OCI-LY7 (cell line): ENCODE measurements at places on chromosomes 12 and 14.

DNA sequence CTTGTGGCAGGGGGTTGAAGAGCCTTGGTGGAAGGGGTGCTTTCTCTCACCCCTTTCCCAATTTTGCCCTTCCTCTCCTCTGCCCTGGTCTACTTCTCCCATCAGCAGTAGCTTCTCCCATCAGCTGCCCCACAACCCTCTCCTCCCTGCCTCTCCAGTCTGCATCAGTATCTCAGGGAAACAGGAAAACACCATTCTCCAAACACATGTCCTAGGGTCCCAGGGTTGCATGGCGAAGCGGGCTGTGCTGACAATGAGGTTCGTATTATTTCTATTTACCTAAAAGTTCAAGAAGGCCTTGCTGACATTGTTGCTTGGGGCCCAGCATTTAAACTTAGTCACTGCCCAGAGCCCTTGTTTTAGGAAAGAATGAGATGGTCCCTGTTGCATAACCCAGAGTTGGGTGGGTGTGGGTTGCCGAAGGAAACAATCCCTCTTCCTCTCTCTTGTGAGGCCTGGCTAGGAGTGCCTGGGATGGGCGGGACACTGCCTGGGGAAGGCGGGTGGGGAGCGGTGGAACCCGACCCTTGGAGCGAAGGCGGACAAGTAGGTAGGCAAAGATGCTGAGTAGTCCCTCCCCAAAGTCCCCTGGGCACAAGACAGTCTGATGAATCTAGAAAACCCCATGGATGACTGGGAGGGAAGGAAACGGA lies 1.3 kb upstream of the IGFBP6 start:
- no peak for DNase-seq

DNA sequence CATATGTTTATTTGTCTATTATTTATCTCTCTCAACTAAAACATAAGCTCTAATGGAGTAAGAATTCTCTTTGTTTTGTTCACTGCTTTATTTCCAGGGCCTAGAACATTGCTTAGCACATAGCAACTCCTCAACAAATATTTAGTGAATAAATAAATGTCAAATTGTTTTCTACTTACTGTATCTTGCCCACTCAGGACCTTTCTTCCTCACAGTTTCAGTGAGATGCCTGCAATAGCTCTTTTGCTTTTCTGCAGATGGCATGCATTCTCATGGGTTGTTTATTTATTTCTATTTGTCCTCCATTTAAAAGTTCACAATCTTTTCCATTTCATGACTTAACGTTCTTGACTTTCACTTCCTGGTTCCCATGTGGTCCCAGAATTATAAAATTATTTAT lies 94.9 kb upstream of the TTC7B start:
- DNase-seq: no peak

GRCh38 chr12:30701056-30701455 lies 5.4 kb upstream of the IPO8 start:
- DNase-seq: no peak

GRCh38 chr12:55037351-55037987 lies 17.7 kb downstream of the NEUROD4 start:
- no peak for DNase-seq
